ENCODE measurements at places on chromosomes 11 and 22.

DNA sequence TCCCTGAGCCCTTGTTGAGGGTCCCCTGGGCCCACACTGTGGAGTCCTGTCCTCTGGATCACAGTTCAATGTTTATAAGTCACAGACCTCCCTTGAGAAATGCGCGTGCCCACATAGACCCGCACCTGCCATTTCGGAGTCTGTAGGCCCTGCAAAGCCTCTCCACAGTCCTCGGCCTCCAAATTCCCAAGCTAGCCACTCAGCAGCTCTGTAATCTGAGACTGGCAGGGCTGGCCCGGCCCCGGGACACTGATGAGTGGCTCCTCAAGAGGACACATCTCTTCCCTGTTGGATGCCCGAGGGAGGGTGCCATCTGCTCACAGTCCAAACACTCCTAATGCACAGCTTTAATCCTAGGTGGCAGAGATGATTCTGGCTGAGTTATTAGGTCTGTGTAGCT is 39.1 kb downstream of the B3GAT1 start:
- DNase-seq, result no peak

GRCh38 chr11:7319501-7319900 is 67.8 kb downstream of the SYT9 start:
- no peak for DNase-seq

GRCh38 chr11:128626913-128627665 is 39.7 kb upstream of the ETS1 start:
- no peak for DNase-seq

GRCh38 chr22:25837288-25837900 is 95.4 kb downstream of the MYO18B start:
- DNase-seq, result peak; percentile 31

DNA sequence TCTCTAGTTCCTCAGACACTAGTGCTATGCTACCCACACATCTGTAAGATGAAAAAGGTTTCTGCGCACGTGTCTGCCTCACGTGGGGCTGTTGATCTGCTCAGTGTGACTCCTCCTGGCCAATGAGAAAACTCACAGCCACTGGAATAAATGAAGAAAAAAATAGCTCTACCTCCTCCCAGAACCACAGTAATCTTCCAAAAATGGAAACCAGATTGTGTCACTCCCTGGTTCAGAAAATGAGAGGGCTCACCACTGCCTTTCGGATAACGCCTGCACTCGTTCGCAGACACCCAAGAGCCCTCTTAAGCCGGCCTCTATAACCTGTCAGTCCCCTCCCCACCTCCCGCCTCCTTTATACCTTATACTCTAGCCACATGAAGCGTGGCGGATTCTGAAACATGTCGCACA is 5.1 kb downstream of the APBB1 start:
- DNase-seq, result no peak

DNA sequence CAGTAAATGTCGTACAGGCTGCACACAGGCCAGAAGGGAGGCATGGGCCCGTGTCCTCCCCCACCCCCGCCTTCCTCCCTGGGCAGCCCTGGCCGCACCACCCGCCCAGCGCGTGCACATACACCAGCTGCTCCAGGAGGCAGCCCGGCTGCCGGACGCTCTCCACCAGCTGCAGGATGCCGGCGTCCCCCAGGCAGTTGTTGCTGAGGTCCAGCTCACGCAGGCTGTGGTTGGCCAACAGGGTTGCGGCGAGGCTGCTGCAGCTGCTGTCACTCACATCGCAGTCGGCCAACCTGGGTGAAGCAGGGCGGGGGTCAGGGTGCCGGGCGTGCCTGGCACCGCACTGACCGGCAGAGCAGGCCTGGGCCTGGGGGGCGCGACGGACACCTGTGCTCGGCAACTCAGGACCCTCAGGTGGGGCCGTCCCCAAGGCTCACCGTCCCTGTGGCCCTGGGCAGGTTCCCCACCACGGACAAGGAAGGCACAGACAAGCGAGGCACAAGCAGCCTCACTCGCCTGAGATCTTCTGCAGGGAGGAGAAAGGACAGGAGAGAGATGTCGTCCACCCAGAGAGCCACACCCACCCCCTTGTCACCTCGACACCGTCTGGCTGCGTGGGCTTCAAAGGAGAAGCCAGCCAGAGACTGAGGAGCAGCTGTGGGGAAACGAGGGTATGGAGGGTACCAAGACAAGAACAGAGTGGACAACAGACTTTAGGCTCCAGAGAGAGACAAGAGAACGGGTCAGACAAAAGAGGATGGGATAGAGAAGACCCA is 12.1 kb downstream of the RNH1 start:
- DNase-seq, result no peak

GRCh38 chr11:69416143-69416515 is 65.3 kb upstream of the LINC01488 start:
- no peak for DNase-seq

GRCh38 chr11:2386591-2386990 is 9.5 kb downstream of the CD81 start:
- no peak for DNase-seq

GRCh38 chr11:12110714-12111548 is 541 bp downstream of the MICAL2 start:
- DNase-seq, result peak; percentile 64

DNA sequence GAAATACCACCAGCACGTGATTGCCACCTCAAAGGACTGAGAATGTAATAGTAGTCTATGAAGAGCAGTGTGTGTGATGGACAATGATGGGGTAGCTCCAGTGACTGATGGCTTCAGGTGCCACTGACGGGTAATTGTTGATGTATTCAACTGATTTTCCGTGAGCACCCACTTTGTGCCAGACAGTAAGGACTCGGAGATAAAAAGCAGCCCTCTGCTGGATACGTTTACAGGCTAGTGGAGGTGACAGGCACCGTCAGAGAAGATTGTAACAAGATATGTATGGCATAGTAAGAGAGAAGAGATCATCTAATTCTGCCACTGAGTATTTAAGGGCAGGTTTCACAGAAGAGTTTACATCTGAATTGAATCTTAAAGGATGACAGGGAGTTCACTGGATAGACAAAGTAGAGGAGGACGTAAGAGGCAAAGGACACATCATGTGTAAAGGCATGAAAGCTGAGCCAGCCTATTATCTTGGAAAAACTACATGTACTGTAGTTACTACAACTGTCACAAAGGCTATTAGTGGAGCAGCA is 1.1 kb upstream of the ENTHD1 start:
- no peak for DNase-seq

DNA sequence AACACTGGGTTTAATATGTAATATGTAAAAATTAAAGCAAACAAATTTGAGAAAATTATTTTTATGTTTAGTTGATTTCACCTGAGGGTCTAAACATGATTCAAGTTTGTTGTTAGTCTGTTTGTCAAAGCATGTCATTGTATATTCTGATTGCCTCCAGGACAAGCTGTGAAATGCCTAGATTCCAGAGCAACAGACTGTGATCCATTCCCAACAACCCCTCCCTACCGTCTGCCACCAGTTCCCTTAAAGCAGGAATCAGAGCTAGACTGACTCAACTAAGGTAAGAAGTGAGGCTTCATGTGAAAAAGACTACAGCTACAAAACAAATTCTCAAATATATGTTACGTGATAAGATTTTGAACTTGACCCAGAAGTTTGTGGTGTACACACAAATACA is 304.2 kb downstream of the RAB38 start:
- DNase-seq, result no peak

DNA sequence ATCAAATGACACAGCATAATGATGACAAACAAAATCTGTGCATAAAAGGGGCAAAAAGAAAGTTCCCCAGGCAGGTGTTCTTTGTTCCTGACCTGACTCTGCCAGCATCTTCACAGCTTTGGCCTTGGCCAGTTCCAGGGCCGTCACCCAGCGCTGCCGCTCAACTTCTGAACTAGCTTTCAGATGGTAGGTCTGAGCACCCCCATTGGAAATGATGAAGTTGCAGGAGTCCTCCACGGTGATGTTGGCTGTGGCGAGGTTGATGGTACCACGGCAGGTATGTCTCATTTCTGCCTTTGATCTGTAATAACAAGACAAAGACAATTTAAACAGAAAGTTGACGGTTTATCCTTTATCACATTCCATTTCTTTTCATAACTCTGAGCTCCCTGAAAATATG is 5.3 kb downstream of the OSBP start:
- DNase-seq, result no peak

DNA sequence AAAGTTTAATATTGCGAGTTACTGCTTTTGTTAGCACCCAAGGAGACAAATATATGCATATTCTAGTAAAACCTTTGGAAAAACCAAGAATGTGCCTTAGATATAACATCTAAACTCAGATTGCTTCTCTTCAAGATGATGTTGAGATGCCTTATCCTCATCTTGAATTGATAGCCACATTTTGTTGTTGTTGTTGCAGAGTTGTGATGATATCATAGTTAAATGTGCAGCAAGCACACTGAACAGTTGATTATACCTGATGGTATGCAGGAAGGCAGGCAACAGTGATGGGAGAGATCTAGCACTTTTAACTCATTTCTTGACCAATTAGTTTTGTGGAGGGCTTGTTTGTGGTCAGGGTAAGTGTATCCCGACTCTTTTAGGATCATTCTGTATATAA is 48.0 kb downstream of the KDM2A start:
- no peak for DNase-seq

DNA sequence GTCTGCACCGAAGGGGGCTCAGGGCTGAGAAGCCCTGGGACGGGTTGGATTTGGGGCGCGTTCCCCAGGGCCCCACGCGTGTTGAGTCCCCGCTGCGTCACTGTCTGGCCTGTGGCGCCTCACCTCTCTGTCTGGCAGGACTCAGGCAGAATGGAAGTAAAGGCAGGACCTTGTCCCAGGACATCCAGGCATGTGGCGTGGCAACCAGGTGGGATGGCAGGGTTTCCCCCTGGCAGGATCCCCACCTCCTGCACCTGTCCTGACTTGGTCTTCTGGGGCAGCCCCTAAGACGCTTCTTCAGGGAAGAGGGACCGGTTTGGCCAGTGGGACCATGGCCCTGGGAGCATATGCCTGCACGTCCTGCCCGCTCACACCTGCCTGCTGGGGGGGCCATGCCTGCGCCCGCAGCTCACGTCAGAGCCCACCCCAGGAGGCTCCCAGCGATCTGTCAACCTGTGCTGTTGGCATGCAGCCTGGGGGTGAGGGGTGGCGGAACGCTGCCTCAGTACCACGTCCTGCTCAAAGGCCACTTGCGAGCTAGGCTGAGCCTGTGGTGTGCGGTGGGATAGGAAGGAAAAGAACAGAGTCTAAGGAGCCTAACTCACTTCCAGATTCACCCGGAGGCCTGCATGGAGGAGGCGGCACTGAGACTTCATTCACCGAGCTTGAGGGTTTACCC is 72.7 kb downstream of the KCNQ1 start:
- peak; percentile 32 for DNase-seq

DNA sequence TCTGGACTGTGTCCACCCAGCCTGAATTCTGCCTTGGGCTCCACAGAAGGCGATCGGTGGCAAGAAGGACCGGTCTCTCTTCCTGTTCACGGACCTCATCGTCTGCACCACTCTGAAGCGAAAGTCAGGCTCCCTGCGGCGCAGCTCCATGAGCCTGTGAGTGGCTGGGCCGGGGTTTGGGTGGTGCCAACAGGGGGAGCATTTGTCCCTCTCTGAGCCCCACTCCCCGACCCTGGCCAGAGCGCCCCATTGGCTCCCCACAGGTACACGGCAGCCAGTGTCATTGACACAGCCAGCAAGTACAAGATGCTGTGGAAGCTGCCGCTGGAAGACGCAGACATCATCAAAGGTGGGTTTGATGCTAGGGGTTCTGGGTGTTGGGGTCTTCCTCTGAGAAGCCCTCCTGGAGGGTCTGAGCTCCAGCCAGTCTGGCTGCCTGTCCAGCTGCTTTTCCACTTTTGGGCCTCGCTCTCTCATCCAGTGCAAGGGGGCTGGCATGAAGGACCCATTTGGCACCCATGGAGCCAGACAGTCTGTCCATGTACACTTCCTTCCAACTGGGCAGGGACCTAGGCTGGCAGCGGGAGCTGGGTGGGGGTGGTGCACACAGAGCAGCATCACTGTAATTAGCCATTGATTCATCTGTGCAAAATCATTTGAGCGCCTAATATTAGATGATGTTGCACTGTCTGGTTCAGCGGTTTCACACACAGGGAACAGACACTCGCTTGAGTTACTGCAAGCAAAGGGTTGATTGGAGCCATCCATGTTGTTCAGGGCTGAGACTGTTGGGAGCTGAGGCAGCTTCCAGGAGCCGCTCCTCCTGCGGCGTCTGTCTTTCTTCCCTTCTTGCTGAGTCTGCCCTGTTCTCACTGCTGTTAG is 19.0 kb upstream of the RELT start:
- DNase-seq, result no peak

GRCh38 chr11:120945042-120945441 is 78.9 kb upstream of the TBCEL start:
- no peak for DNase-seq

GRCh38 chr11:3894128-3894731 is 38.8 kb downstream of the STIM1 start:
- no peak for DNase-seq

DNA sequence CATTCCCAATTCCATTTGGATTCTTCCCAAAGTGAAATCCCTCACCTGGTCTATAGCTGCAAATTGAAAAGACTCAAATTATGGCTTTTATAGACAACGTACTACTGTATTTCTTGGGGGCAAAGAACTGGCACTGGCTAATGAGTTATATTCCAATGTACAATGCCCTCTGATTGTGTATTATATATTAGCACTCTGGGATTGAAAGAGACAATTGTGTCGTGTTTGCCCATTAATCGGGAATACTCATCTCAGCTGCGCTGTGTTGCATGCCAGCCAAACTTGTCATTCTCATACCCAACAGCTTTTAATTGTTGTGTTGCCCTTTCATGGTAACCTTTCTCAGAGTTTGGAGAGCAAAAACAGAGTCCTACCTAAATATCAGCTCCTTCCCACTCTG is 55.0 kb upstream of the ZBTB44 start:
- DNase-seq, result no peak

- no peak for DNase-seq
Measured at GRCh38 chr11:125637840-125638239, 12.9 kb downstream of the CHEK1 start.

GRCh38 chr11:34331329-34331728 is 26.5 kb downstream of the ABTB2 start:
- no peak for DNase-seq

DNA sequence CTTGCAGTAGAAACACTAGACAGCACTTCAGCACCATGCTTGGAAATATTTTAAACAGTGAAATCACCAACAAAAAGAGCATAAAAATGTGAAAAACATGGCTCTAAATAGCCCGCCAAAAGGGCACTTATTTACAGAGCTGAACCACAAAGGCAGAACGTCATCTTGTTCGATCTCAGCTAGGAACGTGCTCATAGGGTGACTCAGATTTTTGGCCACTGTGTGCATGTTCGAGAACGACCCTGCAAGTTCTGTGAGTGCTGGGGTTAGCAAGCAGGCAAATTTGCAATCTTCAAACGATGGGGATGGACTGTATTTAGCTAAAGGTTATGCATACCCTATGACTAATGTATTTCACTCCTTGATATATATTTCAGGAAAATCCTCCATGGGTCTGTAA is 30.6 kb downstream of the OR2AT4 start:
- no peak for DNase-seq

- no peak for DNase-seq
Measured at GRCh38 chr11:39442177-39442576, 2017.3 kb downstream of the LRRC4C start.

DNA sequence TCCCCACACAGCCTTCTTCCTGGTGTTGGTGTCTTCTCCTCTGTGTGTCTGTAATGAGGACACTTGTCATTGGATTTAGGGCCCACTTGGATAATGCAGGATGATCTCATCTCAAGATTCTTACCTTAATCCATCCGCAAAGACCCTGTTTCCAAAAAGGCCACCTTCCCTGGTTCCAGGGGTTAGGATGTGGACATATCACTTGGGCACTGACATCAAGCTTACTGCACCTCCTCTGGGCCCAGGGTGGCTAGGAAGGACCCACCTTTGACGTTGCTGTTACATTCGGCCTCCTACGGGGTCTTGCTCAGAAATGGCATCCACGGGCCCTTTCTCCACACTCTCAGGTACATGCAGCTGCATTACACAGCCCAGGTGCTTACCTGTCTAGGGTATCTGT is 535.9 kb downstream of the BRD1 start:
- DNase-seq, result peak; percentile 13
